COR-L47 (cell line): ENCODE measurements at places on chromosomes 12 and 14.
A peak's percentile ranks its signal among the peaks of the same experiment; 100 is the strongest.

GRCh38 chr12:145369-145960 is 68.5 kb downstream of the SLC6A12 start:
- DNase-seq, result no peak

- DNase-seq, result no peak
These were observed 7.1 kb upstream of the SNRPF start for GRCh38 chr12:95851606-95852005.

- no peak for DNase-seq
These were observed 198.9 kb upstream of the RGS6 start for GRCh38 chr14:71733210-71733883.

GRCh38 chr12:62914443-62915203 is 20.3 kb downstream of the PPM1H start:
- DNase-seq, result no peak

DNA sequence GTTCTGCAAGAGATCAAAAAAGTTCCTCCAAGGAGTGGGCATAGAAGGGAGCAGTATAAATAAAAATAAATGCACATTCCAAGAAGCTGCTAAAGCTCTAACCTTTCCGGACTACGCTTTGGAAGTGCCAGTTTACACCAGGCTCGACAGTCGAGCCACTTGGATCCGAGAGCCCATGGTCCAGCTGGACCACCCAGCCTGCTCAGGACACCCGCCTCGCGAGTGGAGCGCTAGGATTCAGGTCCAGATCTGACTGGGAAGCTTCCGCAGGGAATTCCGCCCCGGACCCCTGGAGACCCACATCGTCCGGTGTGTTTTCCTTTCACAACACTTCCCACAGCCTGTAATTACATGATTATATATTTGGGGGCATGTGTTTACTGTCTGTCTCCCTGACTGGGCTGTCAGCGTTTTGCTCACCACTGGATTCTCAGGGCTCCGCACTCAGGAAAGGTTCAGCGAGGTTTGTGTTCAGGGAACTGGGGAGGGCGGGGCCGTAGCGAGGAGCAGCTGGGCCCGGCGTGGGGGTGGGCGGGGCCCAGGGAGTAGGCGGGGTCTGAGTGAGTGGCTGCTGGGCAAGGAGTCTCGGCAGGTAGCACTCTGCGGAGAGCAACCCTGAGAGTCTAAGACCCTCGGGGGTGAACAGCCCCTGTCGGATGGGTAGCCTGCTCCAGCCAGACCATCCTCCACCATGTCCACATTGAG is 52.3 kb upstream of the TMEM263 start:
- DNase-seq, result peak; percentile 85

GRCh38 chr12:56631790-56632700 is 1.9 kb upstream of the BAZ2A start:
- DNase-seq, result peak; percentile 46

GRCh38 chr14:60188115-60188514 is 22.9 kb upstream of the DHRS7 start:
- DNase-seq, result peak; percentile 42

DNA sequence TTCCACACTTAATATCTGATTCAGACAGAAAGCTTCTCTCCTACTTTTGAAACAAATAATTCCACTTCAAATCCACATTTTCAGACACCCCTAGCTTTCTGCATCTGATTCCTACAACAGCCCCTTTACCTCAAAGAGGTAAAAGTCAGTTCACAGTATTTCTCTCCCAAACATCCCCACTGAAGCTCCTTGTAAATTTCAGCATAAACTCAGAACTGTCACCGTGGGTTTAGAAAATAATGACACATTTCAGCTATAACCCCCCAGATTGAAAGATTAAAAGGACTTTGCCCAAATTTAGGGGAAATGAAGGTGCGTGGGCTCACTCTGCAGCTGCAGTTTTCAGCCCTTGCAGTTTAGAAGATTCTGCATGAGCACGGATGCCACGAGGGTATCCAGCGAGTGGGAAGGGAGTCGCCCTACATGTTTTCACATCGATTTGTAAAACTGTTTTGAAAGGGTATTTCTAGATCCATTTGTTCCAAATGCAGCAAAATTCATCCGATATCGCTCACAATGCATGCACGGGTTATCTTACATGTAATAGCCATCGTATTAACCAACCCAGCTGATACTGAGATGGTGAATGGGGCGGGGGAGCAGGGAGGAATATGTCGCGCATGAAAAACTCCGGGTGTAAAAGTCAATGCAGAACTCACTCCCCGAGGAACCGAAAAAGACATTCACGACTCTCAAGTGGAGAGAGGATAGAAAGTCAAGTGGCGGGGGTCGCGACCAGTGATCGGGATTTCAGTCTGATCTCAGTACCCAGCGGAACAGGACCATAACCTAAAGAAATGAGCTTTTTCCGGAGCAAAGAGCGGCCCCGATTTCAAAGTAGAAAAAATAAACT is 5.0 kb upstream of the CCND2 start:
- DNase-seq, result no peak

DNA sequence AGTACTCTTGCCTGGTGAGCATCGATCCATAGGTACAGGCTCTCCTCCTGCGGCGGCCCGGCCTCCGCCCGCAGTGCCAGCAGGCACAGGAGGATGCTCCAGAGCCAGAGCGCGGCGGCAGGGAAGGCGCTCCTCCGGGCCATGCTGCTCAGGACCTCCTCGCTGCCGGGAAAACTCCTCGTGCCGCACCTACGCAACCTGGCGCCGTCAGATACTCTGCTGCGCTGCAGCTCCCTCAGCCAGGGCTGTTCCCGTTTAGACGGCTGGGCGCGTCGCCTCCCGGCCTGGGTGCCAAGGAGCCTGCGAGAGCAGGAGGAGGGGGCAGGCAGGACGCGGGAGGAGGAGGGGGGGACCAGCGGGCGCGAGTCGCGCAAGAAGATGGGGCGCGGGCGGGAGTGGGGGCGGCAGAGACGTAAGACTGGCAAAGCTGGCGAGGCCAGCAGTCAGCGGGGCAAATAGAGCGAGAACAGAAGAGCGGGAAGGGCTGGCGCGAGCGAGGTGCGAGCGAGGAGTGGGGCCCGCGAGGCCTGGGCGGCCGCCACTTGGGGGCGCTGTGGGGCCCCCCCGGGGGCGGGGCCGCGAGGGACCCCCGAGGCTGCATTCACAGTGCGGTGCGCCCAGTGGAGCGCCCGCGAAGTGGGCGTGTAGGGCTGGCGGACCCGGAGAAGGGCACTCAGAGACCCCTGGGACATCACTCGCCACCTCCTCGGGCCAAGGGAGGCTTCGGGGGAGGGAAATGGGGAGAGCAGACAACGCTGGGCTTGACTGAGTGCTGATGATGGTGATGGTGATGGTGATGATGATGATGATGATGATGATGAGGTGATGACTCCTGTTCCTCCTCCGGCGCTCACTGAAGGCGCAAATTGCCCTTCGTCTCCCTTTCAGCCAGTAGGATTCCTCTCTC is at the start of gene WIF1:
Gene WIF1, minus strand, starts transcription at position 257 of the 907 bp plus-strand sequence. Its CDS starts 114 bp downstream, at position 143.
- no peak for DNase-seq

GRCh38 chr12:38386205-38386985 is 69.8 kb downstream of the ALG10B start:
- no peak for DNase-seq

- no peak for DNase-seq
These were observed 72.0 kb downstream of the FOS start for GRCh38 chr14:75350505-75351060.

DNA sequence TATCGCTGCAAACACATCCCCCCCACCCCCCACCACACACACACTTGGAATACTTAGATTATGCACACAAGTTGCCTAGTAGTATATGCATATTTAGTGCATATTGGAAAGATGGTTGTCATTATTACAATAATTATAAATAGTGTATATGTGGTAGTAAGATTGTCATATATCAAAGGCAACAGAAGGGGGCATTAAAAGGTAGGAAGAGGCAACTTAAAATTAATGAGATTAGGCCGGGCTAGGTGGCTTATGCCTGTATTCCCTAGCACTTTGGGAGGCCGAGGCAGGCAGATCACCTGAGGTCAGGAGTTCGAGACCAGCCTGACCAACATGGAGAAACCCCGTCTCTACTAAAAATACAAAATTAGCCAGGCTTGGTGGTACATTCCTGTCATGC is 52.1 kb downstream of the GSC start:
- no peak for DNase-seq

- no peak for DNase-seq
These were observed 251.0 kb upstream of the FOXG1 start for GRCh38 chr14:28515571-28515970.

GRCh38 chr12:75366629-75367028 is 24.3 kb upstream of the GLIPR1L2 start:
- DNase-seq, result no peak

GRCh38 chr12:69726922-69727321 is 11.7 kb upstream of the RAB3IP start:
- no peak for DNase-seq

GRCh38 chr12:31026202-31026601 is 47.5 kb upstream of the DDX11 start:
- DNase-seq, result no peak

GRCh38 chr12:106255952-106256351 is 8.1 kb upstream of the CKAP4 start:
- DNase-seq, result no peak

DNA sequence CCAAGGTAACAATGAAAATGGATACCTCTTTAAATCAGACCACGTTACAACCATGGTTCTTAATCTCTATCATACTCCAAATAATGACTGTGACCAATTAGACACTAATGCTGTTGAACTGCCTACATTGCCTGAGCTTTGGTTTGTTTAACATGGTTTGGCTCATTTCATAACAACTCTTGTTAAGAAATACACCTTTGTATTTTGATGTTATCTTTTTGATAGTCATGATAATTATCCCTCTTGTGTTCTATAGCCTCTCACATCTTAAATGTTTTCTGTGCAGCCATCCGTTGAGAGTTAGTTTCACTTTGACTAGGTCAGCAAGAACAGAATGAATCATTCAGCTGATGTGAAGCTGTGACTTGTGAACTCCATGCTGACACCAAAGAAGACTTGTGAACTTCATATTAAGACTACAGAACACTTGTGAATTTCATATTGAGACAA is 75.5 kb upstream of the RERGL start:
- DNase-seq, result peak; percentile 19

DNA sequence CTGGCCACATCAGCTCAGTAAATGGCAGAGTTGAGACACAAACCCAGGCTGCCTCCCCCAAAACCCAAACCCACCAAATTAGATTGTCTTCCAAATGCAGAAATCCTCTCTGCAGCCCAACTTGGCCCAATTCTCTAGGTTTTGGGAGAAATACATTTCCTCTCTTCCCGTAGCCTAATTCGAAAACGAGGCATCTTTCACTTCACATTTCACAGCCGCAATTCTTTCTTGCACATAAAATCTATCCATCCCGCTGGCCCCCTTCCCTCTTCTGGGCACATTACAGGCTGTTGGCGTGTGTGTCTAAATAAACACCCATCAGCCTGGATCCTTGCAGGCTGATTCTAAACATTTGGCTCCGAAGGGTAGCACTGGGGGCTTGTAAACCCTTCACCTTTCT is 83.8 kb upstream of the VRK1 start:
- no peak for DNase-seq

DNA sequence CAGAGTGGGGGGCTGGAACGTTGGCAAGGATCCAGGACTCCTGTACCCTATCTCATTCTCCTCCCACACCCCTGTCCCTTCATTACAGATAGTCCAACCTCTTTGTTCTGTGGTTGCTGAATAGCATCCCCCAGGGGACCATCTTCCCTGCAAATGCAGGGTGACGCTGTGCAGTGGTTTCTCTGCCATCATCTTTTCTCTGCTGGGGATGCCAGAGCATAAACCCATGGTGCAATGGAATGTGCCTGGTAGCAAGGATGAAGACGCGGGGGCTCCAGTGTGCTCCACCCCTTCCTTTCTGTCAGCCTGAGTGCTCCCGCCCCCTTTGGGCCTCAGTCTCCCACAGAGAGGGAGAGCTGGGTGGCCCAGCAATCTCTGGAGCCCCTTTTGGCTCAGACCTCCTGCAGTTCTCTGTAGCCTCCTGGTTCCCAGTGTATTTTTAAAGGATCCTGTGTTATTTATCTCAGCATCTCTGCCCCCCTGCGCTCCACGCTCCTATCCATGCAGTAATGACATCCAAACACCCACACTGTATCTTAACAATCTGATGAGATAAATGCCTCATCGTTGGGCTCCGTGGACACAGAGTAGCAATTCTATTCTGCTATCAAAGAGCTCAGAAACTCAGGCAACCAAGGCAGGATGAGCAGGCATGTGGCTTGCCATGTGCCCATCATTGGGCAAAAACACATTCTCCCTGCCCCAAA is 212.8 kb downstream of the CACNA1C start:
- no peak for DNase-seq

GRCh38 chr12:70307868-70308267 is 58.2 kb upstream of the KCNMB4 start:
- DNase-seq, result no peak

- DNase-seq, result no peak
These were observed 4.4 kb downstream of the SSTR1 start for GRCh38 chr14:38212111-38212510.

DNA sequence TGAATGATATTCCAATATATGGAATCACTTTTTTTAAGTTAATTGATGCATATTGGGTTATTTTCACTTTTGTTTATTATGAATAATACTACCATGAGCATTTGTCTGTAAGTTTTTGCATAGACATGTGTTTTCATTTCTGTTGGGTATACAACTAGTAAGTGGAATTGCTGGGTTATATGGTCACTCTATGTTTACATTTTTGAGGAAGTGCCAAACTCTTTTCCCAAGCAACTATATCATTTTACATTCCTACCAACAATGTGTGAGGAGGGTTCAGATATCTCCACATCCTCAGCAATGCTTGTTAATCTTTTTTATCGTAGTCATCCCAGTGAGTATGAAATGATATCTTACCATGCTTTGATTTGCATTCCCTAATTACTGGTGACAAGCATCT is 64.0 kb downstream of the MON2 start:
- DNase-seq, result no peak

DNA sequence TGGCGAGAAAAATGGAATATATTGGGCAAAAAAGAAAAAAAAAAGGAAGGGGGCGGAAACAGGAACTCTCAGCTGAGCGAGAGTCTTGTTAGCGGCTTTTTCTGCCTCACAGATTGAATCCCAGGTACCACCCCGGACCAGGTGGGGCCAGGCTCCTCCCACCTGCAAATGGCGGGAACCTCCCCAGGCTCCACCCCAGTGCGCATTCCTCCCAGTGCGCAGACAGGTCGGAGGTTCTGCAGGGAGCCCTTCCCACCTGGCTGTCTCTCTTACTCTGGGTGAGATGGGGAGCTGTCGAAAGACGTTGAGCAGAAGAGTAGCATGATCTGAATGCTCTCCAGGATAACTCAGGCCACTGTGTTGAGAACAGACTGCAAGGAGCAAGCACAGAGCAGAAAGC is 57.0 kb upstream of the ETV6 start:
- DNase-seq, result no peak

DNA sequence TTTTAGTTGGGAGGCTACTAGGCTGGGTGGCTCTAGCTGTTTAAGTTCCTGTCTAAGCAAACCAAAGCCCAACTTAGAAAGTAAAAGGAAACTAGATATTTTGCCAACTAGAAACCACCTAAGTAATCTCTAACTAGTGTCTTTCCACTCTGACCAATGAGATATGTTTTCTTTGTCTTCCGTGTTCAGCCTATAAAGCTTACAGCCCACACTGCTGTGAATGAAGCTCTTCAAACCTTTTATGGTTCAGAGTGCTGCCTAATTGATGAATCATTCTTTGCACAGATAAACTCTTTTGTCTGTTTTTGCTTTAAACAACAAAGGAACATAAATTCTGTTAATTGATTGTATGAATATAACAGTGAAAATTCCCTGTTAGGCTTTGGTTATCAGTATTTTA is 66.1 kb downstream of the FUT8 start:
- peak; percentile 4 for DNase-seq

- DNase-seq, result no peak
These were observed 48.4 kb downstream of the ELK3 start for GRCh38 chr12:96242597-96242996.
